ENCODE measurements at places on chromosomes 1 and 21.

DNA sequence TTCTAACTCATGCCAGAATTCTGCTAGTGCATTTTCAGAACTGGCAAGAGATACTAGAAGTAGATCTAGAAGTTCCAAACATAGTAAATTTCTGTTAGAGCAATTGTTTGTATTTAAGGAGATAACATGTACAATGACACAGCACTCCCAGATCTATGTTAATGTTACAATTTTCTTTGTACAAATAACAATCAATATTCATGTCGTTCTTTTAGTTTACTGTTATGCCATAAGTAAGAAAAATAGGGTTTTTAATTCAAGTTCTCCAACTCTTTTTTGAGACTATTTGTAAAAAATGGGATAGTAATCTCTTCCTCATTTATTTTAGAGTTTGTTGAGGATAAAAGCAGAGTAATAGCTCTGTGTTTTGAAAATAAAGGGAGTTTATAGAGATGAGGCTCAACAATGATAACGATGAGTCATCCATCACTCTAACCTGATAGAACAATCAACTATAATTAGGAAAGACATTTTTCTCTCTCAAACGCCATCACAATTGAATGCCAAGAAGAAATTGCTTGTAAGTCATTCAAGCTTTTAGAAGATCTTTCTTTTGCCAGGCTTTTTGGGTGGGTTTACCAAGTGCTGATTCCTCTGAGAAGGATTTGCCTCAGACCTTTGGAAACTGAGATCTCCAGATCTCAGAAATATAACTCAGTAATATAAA is 638 bp downstream of the CD84 start:
- DNase-seq = no peak

DNA sequence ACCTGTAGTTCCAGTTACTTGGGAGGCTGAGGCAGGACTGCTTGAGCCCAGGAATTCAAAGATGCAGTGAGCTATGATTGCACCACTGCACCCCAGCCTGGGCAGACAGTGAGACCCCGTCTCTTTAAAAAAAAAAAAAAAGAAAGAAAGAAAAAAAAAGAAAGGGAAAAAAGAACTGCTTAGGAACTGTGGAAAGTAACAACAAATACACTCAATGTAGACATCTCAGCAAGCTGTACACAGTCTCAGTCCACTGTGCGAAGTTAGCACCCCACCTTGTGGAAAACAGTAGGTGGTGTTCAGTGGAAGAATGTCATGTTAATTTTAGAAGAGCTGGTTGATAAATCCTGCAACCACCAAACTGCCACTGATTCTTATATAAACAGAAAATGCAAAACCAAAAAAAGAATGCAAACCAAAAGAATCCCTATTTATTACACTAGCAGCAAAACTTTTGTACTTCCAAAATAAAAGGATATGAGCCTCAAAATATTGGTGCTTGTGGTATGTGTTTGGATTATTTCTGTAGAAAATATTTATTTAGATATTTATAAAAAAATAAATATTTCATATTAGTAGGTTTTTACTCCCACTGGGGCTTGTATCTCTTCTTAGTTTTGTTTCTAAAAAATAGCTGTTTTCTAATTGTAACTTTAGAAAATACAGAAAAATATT is 31.1 kb downstream of the ALG14 start:
- peak; percentile 75 for DNase-seq

DNA sequence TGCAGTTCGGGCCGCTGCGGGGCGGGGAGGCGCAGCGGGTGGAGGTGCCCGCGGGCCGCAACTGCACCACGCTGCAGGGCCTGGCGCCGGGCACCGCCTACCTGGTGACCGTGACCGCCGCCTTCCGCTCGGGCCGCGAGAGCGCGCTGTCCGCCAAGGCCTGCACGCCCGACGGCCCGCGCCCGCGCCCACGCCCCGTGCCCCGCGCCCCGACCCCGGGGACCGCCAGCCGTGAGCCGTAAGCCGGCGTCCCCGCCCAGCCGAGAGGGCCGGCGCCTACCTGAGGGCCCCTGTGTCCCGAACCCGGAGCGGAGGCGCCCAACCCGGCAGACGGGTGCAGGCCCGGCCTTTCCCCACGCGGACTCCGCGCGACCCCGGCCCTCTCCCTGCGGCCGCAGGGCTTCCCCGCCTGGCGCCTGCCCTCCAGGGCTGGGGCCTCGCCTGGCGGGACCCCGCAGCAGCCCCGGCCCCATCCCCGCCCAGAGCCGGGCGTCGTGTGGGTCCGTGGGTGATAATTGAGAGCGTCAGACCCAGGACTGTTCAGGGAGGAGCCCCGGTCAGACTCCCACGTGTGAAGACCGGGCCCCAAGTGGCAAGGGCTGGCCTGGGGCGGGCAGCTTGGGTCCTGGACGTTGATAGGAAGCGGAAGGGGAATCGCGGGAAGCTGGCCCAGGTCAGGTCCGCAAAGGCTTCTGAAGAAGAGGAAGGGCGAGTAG is 4.2 kb downstream of the VWA1 start:
- no peak for DNase-seq

DNA sequence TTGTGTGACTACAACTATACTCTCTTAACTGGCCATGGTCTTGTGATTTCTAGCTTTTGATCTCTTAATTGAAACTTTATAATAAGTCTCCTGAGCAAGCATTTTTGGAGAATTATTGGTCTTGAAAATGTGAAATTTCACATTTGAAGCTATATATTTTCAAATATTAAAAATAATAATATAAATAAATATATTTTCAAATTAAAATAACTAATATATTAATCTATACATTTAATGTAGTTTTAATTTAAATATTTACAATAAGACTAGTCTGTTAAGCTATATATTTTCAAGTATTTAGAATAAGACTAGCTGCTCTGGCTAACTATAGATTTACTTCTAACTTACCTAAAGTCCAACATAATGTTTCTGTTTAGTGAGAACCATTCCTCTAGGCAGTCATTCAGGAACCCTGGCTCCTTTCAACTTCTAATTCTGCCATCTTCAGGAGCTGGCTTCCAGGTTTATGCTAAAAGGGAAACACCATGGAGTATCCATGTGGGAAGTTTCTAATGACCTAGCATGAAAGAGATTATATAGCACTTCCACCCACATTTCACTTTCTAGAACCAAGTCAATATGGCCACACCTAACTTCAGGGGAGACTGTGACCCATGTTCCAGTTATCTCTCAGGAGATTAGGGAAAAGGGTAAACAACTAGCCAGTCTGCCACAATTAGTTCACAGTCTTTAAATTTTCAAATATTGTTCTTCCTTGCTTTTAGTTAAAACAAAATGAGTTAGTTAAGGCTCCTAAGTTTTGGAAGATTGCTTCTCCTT is 31.9 kb upstream of the TSHB start:
- DNase-seq = no peak

DNA sequence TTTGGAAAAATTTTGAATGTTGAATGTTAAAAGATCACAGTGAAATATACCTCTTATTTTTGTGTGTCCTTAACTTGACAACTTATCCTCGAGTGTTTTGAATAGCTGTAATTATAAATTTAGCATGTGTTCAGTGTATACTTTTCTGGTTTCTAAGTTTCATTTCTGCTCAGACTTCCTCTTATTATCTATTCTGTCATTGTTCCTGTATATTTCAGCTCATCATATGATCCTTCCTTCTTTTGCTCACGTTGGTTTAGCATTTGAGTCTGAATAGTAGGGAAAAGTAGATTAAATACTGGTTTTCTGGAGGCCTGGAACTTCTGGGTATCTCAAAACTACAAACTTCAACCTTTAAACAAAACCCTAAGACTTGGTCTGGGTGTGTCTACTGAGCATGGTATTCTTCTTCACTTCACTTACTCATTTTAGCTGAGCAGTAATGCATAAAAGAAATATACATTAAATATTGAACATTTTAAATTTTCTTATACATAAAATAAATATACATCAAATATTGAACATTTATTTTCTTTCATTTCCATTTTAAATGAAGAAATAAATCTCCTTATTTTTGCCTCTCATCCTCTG is 3.3 kb upstream of the ATP6V1G3 start:
- no peak for DNase-seq

DNA sequence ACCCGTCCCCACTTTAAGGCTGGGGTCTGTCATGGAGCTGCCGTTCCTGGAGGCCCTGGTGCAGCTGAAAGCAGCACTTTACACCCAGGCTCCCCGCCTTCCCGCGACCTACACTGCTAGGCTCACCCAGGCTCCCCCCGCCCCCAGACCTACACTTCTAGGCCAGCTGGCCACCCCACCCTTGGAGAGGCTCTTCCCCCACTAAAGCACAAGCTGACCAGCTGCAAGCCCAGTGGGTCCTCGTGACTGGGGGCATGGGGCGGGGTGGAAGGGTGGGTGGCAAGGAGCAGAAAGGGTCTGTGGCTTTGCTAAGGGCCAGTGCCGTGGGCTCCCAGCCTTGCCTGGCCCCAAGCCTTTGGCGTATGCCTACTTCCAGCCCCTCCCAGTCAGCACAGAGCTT is 9.7 kb upstream of the ARHGEF16 start:
- DNase-seq = no peak

- no peak for DNase-seq
These were observed 5.1 kb upstream of the ARNT start for GRCh38 chr1:150881331-150882070.

DNA sequence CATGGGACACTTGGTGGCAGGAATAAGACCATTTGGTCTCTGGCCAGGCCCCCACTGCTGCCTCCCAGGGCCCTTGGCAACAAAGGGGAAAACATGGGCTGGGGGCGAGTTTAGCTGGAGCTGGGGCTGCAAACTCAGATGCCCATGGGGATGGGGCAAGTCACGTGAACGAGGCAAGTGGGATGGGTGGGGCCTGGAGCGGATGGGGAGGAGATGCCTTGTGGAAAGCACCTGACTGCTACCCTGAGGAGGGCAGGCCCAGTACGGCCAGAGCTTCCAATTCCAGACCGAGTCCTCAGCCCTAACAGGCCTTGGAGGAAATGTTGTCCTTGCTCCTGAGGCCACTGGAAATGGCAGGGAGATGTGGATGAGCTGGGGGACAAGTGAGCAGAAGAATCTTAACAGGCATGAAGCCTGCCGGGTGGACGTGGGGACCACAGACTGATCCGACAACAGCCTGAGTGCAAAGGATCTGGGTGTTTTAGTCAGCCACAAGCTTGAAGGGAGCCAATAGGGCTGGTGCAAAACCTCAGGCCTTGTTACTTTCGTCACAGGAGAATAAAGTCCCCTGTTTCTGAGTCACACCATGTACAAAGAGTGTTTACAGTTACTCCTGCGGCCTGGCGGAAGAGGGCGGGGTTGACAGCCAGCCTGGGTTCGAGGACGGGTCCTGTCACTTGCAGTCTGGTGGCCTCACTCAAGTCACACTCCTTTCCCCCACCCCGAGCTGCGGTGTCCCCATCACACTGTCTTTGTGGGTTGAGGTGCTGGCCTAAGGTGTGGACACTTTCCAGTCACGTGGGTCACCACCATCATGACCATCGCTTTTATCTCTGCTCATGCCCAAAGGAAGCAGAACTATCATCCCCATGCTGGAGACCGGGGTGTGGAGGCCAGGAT is 19.1 kb downstream of the RUNX3 start:
- DNase-seq = no peak

Data from islet precursor cell (in vitro differentiated cells).